ENCODE measurements at places on chromosomes 11 and 22.
A peak's percentile ranks its signal among the peaks of the same experiment; 100 is the strongest.

GRCh38 chr11:34318111-34319037, 39.4 kb downstream of the ABTB2 start:
- DNase-seq = peak; percentile 53

DNA sequence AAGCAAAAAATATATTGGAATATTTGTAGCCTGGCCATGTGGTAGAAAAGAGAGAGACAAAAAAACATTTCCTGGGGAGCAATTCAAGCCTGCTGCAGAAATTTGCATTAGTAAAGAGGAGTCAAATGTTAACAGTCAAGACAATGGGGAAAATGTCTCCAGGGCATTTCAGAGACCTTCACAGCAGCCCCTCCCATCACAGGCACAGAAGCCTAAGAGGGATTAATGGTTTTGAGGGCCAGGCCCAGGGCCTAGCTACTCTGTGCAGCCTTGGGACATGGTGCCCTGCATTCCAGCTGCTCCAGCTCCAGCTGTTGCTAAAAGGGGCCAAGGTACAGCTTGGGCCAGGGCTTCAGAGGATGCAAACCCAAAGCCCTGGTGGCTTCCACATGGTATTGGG, 46.8 kb downstream of the PGR start:
- no peak for DNase-seq

- DNase-seq = no peak
Observed at GRCh38 chr11:32396331-32396730, 39.0 kb downstream of the WT1 start.

GRCh38 chr11:45872651-45873356, 12.6 kb upstream of the MAPK8IP1 start:
- DNase-seq = peak; percentile 80

DNA sequence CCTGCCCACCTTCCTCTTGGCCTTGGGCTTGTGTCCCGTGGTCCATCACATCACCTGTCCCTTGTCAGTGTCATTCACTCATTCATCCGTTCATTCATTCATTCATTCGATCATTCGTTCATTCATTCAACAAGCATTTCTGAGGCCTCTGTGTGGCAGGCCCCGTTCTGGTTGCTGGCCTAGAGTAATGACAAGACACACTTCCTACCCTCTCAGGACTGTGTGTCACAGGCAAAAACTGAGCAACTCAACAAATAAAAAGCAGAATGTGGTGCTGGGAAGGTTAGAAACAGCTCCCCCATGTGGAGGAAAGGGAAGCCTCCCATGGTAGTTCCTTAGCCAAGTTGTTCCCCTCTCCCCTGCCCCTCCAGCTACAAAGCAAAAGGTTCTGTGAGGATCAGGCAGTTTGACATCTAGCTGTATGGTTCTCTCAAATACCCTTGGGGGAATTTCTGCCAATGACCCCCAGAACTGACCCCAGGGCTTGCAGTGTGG, 1.6 kb upstream of the OMP start:
- DNase-seq = peak; percentile 55

GRCh38 chr11:118375978-118376377, 16.6 kb downstream of the UBE4A start:
- no peak for DNase-seq

- DNase-seq = peak; percentile 47
Observed at GRCh38 chr11:36300650-36301049, 4.6 kb downstream of the PRR5L start.

- DNase-seq = peak; percentile 13
Observed at GRCh38 chr11:9313648-9314290, 624 bp downstream of the TMEM41B start.

DNA sequence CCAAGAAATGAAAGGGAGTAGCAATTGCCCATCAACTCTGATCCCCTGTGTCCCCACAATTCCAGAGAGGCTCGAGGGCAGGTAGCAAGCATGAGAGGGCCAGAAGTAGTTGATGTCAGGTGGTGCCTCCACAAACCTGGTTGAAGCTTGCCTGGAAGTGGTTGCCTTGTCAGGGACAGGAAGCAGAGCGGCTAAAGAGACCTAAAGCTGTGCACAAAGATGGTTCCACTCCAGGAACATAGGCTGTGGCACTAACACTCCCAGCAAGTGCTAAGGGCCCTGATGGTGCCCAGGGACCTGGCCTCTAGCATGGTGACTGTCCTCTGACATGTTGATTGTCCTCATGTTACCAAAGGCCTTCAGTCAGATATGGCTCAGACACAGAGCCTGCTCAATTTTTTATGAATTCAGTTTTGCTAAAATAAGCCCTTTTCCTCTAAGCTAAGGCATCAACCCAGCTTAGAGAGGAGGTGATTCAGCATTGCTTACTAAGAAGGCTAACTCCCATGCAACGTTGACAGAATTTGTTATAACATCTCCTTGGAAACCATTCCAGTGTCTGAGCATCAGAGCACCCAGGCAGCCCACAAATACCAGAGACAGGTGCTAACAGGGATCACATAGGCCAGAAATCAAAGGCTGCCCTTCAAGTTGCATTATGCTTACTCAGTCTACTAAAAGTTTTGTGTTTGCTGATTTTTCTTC, 196.3 kb upstream of the ARHGAP20 start:
- peak; percentile 64 for DNase-seq

- no peak for DNase-seq
Observed at GRCh38 chr11:134476435-134477021, 64.5 kb upstream of the B3GAT1 start.

DNA sequence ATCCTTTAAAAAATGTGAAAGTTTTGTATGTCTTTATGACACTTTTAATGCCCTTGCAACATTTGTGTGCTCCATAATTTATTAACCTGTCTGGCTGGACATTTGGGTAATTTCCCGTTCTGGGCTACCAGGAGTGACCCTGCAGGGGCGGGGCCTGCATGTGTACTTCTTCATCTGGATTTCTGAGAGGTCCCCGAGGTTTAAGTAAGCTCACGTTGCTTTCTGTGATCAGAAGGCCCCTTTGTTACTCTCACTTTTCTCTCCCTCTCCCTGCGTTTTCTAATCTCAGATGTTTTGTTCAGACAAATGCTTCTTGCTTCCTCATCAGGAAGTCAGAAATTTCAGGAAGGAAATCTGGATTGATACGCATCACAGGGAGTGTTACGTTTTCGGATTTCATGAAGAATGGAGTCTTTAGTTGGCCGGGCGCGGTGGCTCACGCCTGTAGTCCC, 78.9 kb upstream of the CRYBB3 start:
- no peak for DNase-seq

- peak; percentile 81 for DNase-seq
Observed at GRCh38 chr11:94149431-94150017, 20.9 kb downstream of the PANX1 start.

- peak; percentile 73 for DNase-seq
Observed at GRCh38 chr11:560305-561147, at the start of the genes LMNTD2 and RASSF7. Gene LMNTD2 (minus strand): TSS chr11:560738. CDS start chr11:560716, 22 bp downstream. Gene RASSF7 (plus strand): TSS chr11:560970. CDS start chr11:561769, 799 bp downstream.

GRCh38 chr11:331358-332060, 10.8 kb upstream of the IFITM3 start:
- no peak for DNase-seq

GRCh38 chr11:95241681-95242081, 10.7 kb upstream of the SESN3 start:
- DNase-seq = peak; percentile 15

- DNase-seq = no peak
Observed at GRCh38 chr11:29679996-29680395, 336.8 kb downstream of the KCNA4 start.

DNA sequence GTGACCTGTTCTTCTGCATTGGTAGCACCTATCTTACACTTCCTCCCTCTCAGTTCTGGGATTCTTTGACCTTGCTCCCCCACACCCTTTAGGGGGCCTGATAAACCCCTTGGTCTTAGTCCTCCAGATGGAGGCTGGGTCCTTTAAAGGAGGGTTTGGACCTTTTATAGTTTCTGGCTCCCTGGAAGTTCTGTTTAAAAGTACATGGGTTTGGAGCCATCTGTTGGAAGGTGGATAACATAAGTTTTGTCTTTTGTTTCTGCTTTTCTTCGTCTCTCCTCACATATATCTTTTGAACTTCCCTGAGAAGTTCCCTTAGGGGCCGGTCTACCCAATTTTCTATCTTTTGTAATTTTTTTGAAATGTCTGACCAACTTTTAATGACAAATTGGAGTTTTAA, 17.9 kb upstream of the HYLS1 start:
- no peak for DNase-seq

DNA sequence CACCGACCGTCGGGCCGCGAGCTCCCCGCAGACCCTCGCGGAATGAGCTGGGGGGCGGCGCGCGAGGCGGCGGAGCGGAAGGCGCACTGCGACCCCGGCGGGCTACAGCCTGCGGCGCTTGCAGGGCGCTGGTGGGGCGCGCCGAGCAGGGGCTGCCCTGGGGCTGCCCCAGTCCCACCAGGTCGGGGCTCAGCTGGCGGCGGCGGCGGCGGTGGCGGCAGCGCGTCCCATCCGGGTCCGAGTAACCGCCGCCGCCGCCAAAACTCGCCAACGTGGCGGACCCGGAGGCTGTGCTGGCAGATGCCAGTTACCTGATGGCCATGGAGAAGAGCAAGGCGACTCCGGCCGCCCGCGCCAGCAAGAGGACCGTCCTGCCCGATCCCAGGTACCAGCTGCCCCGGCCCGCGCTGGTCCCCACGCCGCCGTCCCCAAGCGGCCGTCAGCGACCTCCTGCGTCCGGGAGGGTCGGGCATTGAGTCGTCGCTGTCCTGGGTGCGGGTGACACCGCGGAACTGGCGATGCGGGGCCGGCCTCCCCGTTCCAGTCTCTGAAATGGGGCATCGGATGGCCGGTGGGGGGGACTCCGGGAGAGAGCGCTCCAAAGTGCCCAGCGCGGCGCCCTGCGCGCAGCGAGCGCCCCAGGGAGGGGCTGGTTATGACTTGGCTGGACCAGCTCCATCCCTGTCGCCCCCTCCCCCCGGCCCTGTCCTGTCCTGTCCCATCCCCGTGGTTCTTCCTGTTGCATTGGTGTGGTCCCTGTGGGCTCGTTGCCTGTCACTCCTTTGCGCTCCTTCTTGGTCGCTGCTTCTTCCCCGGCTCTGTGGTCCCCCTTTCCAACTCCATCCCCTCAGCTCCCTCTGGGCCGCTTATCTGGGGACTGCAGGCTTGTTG, 63.5 kb downstream of the CRYBB2 start:
- no peak for DNase-seq

GRCh38 chr11:93500759-93501158, 42.4 kb downstream of the SMCO4 start:
- no peak for DNase-seq

GRCh38 chr11:27968461-27968860, 139.5 kb downstream of the KIF18A start:
- peak; percentile 9 for DNase-seq

DNA sequence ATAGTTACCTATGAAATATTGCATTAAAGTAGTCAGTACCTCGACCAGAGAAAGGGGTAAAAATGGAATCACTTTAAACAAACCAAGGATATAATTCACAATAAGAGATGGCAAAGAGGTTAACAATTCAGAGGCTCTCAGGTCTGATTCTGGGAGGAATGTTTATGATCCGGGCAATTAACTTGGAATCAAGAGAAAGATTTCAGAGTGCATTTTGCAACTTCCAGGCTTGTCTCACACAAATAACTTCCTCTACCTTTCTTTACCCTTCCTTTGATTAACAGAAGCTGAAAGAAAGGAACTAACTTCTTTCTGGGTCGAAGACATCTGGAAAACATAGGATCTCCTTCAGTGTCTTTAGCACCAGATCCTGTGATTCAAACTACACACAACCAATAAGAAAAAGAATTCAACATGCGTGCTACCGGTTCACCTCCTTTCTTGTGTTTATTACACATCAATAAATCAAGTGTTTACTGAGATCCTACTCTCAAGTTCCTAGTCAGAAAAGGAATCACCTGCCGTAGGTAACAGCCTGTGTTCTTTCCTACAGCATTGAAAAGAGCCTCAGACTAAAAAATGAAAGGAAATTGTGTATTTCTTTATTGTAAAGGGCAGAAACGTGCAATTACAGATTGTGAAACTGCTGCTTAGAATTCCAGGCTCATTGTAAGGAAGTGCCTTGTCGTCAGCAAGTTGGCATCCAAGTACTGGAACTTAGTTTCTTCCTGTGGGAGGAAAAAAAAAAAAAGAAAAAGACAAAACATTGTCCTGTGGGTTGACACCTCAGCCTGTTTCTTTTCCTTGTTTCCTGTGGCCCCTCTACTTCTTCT, 29.5 kb downstream of the CARD18 start:
- DNase-seq = peak; percentile 70

DNA sequence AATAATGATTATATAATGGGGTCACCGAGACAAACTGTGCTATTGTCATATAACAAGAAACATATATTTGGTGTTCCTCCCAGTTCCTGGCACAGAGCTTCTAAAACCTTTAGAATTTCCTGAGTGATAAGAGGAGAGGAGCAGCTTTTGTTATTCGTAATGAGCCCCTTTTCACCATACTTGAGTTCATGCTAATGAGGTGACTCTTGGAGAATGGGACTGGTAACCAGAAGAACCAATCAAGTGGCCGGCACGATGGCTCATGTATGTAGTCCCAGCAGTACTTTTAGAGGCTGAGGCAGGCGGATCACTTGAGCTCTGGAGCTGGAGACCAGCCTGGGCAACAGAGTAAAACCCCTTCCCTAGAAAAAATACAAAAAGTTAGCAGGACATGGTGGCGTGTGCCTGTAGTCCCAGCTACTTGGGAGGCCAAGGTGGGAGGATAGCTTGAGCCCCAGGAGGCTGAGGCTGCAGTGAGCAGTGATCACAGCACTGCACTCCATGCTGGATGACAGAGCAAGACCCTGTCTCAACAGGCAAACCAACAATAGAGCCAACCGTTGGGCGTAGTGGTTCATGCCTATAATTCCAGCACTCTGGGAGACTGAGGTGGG, 62.7 kb upstream of the FTH1 start:
- peak; percentile 57 for DNase-seq

- DNase-seq = peak; percentile 50
Observed at GRCh38 chr11:128859563-128860441, 7.3 kb downstream of the KCNJ1 start.

DNA sequence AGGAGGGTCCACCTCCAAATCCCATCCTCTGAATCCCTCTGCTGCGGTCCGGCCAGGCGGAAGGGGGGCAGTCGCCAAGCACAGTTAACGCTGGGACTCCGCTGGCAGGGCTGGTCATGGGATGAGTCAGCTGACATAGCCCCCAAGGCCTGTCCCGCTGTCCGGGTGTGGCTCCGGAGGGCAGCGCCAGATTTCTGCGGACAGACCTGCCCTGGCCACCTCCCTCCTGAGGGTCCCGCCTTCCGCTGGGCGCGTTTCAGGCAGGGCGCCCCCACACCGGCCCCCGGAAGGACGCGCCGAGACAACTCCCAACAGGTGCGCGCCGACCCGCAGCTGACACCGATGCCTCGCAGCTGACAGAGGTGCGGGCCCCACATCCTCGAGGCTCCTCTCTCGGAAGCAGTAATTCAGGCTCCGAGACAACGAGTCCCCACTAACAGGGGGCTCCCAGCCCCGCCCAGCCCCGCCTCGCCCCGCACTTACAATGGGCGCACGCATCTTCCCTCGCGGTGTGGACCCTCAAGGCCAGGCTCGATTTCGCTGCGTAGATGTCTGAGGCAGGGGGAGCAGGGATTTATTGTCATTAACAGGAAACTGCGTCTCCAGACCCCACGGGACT, 607 bp downstream of the PLAAT3 start:
- peak; percentile 60 for DNase-seq

- DNase-seq = no peak
Observed at GRCh38 chr22:38781033-38781432, 12.9 kb downstream of the DNAL4 start.

- peak; percentile 83 for DNase-seq
Observed at GRCh38 chr11:57779276-57779675, 17.7 kb downstream of the CTNND1 start.

GRCh38 chr11:126772267-126772666, 228.3 kb downstream of the KIRREL3 start:
- DNase-seq = no peak

- peak; percentile 78 for DNase-seq
Observed at GRCh38 chr22:45612451-45612901, 59.2 kb upstream of the ATXN10 start.
